Inflammatory macrophage treated with lipopolysaccharide for 4 hours (primary cell): ENCODE measurements at places on chromosomes 12 and 14.
A peak's percentile ranks its signal among the peaks of the same experiment; 100 is the strongest.

- DNase-seq, result no peak
Observed at GRCh38 chr14:73710737-73711136, 3.4 kb downstream of the PNMA1 start.

- no peak for DNase-seq
Observed at GRCh38 chr12:125092108-125092871, 27.1 kb downstream of the AACS start.

GRCh38 chr12:15726027-15726877, 62.9 kb downstream of the EPS8 start:
- peak; percentile 50 for DNase-seq

DNA sequence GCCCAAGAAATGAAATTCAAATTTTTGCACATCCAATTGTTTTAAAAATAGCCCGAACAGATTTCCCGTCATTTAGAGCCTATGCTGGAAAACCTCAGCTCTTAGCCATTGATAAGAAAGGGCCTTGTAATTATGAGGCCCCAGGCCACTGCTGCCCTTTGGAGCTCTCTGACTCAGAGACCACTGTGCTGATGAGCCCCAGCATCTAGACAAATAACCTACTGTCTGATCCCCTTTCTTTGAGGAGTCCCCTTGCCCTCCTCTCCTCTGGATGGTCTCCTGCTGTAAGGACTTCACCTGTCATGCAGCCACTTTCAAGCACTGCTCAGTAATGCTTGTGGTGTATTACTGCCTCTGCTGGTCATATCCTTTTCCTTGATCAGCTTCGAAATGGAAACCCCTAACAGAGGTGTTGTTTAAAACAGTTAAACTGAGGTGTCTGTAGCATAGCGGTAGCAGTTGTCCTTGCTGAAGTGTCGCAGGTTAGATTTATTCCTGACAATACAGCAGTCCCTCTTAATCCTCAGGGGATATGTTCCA, 159.9 kb upstream of the SRRM4 start:
- no peak for DNase-seq

DNA sequence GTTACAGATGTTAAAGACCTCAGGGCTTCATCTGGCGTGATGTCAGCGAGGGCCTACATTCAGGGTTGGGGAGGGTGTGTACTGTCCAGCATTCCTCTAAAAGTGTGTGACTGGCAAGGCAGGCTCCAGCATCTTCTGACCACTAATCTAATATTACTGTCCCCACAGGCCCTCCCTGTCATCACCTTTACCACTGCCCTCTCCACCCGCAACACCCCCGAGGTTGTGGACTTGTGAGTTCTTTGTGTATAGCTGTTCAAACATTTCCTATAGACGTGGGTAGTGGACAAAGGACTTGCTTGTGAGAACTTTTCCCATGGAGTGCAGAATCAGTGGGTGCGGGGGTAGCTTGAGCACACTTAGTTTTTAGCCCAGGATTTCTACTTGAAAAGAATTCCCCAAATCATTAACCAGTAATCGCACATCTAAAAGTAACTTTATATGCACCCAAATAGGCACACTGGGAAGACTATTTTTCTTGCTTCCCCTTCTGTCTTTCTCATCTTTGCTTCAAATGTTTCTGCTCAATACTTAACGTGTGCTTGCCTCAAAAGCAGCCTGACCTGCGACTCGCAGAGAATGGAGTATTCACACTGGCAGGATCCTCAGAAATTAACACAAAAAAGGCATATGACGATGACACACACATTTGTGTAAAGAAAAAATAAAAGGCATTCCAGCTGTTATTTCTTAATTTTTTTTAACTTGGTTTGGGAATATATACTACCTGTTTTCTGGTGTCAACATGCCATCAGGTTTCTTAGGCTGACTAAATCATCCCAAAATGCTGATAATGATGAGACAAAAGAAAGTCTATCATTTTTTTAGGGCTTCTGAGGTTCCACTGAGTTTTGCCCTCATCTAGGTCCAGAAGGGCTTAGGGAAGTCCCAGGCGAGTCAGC, 158.4 kb upstream of the HIF1A start:
- DNase-seq, result no peak

DNA sequence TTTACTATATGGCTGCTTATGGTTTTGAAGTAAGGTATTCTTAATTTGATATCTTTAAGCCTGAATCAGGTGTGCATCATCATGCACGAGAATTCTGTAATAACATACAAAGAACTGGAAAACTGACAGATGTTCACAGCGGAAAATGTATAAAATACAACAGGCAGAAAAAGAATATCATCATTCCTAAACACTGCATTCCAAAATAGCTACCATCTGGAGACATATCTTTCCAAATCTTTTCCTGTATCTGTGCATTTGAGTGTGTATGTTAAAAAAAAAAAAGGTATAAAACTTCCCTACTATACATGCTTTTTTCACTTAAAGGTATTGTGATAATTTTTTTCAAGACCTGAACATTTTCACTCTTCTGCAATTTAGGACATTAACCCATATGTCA, 13.7 kb downstream of the PTPRO start:
- DNase-seq, result no peak

DNA sequence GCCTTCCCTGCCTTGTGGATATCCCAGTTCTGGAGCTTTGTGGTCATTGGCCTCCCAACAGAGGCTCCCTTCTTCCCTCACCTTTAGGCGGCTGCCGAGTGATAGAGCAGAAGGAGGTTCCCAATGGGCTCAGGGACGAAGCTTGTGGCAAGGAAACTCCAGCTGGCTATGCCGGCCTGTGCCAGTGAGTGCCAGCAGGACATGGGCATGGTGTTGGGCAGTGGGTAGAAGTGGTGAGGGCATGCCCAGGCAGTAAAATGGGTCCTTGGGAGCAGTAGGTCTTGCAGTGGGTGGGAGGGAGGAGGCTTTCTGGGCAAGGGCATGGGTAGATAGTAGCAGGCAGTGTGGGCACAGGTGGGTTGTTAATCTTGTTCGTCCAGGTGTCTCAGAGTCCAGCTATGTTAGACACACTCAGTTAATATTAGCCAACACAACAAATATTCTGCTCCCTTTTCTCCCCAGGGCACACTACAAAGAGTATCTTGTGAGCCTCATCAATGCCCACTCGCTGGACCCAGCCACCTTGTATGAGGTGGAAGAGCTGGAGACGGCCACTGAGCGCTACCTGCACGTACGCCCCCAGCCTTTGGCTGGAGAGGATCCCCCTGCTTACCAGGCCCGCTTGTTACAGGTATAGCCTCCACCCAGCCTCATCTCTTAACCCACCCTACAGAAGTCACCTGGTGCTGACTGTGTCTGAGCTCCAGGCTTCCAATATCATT, 1.1 kb upstream of the IRF9 start:
- DNase-seq, result no peak

- peak; percentile 49 for DNase-seq
Observed at GRCh38 chr14:62126879-62127478, 364.8 kb downstream of the SNAPC1 start.

GRCh38 chr12:42166501-42166900, 21.8 kb upstream of the GXYLT1 start:
- DNase-seq, result no peak

- no peak for DNase-seq
Observed at GRCh38 chr14:94646066-94646465, 33.9 kb downstream of the SERPINA3 start.

DNA sequence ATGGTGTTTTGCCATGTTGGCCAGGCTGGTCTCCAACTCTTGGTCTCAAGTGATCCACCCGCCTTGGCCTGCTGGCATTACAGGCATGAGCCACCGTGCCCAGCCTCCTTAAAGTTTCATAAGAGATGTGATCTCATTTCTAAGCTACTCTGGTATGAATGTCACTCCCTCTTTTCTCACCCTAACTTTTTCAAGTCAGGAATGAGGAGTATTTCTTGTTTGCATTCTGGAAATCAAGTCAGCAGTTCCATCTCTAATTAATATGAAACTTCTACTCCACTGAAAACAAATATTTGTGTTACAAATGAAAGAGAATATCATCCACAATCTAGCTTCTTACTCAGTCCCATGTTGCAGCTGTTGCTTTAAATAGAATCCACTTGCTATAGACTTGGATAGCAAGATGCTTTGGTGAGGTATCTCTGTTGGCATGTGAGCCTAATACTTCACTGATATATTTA, 61.3 kb downstream of the ARF6 start:
- peak; percentile 44 for DNase-seq

DNA sequence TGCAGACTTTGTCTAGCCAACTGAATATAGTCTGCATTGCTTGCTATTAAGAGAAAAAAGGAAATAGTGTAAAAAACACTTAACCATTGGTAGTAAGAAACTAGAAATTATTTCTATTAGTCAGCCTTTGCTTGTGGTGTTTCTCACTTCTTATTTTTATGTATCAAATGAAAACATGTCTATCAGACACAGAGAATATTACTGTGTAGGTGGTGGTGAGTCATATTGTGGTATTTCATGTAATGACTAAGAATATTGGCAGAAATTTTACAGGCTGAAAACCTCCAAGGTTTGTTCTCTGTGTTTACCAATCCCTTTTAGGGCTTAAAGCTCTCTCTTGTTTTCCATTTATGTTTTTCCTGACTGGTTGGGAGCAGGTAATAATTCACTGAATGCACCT, 87.2 kb downstream of the DAAM1 start:
- peak; percentile 93 for DNase-seq

DNA sequence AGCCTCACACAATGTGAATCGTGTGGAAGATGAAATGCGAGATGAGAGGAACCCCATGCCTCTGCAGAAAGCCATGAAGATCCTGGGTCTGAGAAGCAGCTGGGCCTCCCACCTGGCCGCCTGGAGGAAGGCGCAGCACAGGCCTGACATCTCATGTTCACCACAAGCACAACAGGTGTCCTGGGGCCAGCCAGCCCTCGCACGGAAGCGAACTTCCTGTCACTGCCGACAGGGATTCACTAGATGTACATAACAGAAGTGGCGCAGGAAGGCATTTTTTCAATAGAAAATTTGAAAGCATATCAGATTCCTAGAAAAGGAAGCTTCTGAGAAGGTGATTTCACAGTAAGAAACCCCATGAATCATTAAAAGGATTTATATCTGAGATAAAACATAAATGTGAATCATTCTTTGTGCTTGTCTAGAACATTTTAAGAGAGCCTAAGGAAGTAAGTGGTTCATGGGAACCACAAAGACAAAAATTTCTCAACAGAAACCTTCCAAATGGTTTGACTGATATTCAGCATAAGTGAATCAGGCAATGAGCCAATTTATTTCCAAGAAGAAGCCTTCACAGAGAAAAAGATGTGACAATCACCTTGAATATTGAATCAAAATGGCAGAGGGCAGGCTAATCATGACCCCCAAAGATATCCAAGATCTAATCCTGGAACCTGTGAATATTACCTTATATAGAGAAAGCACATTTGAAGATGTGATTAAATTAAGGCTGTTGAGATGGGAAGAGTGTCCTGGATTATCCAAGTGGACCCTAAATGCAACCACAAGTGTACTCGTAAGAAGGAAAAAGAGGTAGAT, 311.9 kb downstream of the DUSP6 start:
- DNase-seq, result peak; percentile 49

- DNase-seq, result no peak
Observed at GRCh38 chr14:99190696-99191394, 81.2 kb downstream of the BCL11B start.

- DNase-seq, result no peak
Observed at GRCh38 chr12:108394196-108394595, 55.1 kb upstream of the CMKLR1 start.

GRCh38 chr14:102505000-102505619, 4.5 kb downstream of the ANKRD9 start:
- no peak for DNase-seq

GRCh38 chr12:30942936-30943335, 16.4 kb downstream of the TSPAN11 start:
- DNase-seq, result no peak

DNA sequence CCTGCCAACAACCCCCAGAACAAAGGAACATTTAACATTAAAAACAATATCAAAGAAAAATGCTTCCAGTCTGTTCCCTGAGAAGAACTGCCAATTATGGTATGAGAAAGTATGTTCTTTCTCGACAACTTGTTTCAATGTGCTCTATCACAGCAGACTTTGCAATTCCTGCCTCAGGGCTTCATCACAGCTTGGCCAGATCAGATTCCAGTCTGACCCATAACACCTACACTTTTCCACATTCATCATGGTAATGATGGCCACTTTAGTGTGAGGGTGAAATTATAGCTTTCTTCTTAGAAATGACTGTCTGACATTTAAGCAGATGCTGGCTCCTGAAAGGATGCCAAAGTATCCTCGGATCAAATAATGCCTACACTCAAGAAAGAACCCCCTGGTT, 17.0 kb downstream of the NEK9 start:
- DNase-seq, result no peak

- no peak for DNase-seq
Observed at GRCh38 chr12:30573145-30573544, 122.5 kb downstream of the IPO8 start.

DNA sequence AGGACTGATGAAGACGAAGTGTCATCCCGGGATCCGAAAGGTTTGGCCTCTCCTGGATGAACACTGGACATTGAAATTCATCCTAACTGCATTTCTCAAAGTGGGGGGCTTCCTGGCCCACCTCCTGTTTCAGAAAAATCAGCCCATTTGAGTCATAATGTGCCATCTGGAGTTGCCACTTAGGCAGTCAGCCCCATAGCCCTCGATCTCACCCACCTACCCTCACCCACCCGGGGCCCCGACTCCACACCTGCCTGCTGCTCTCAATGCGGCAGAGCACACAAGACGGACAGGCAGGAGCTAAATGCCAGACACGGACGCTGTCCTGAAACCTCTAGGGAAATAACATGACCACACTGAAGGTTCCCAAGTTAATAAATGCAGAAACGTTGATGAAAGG, 12.6 kb downstream of the DLK1 start:
- DNase-seq, result no peak

GRCh38 chr12:104230304-104231095, 14.9 kb downstream of the TXNRD1 start:
- DNase-seq, result no peak

- no peak for DNase-seq
Observed at GRCh38 chr12:28506271-28506670, 316.0 kb downstream of the CCDC91 start.

DNA sequence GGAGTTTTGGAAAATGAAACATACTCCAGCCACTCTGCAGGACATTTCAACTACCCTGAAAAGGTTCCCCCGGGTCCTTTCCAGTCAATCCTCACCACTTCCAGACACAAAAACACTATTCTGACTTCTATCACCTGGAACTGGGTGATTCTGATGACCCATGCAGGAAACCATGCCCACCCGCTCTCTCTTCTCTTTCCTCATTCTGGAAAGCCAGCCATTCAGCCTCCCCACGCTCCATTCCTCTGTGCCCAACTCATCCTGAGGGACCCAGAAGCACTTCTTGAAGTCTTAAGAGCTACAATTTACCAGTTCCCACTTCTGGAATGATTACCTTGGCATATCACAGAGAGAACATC, 3.2 kb downstream of the CCDC88C start:
- DNase-seq, result no peak

GRCh38 chr14:95814363-95815225, 62.0 kb upstream of the TUNAR start:
- no peak for DNase-seq

GRCh38 chr14:102906616-102907302, 15.7 kb upstream of the AMN start:
- no peak for DNase-seq
